ENCODE measurements at places on chromosomes 7 and 10.
A peak's percentile ranks its signal among the peaks of the same experiment; 100 is the strongest.

GRCh38 chr7:116810267-116811116 lies 51.9 kb upstream of the CAPZA2 start:
- DNase-seq: no peak

DNA sequence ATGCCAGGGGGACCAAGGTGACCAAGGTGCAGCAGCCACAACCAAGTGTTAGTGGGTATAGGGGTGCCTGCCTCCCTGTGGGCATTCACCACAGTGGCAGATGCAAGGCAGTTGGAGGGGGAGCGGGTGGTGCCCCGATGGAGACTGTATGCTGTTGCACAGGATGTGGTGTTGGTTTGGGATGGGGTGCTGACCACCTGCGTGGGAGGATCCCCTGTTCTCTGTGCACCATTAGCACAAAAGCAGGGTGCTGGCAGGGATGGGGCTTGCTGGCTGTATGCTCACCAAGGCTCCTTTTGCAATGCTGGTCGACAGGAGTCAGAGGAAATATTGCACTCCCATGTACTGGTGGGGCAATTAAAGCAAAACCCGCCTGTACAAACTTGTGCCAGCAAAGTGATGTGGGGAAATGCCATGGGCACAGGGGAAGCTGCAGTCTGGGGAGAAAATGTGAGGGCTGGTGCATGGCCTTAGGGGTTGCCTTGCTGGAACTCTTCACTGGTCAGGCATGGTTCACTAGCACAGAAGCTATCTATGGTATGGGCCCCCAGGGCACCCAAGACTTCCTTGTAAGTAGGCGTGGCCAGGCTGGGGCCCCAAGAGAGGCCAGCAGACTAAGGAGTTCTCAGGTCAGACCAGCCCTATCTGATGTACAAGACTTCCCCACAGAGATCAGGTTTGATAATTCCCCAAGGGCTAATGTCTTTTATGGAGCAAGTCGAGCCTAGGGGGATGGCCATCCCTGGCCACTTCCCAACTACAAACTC lies 51.9 kb upstream of the GNAT3 start:
- no peak for DNase-seq

GRCh38 chr10:116038259-116038658 lies 234.7 kb downstream of the GFRA1 start:
- DNase-seq: no peak

DNA sequence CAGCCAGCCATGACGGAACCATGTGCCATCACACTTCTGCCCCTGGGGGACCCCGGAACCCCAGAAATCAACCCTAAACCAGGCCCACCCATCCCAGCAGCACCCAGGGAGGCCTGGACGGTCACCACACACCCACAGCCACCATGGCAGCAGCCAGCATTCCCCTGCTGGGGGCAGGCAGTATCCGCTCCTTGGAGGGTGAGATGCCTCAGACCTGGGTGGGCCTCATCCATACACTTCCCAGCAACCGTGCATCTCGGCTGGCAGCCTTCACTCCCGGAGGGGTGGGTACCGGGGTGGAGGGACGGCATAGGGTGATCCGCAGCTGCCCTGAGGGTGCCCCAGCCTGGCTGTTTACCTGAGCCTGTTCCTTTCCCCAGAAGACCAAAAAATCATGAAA lies 69.1 kb upstream of the FAM20C start:
- DNase-seq: no peak

- DNase-seq: no peak
Measured at GRCh38 chr10:11877591-11877905, 54.4 kb downstream of the PROSER2 start.

- peak; percentile 32 for DNase-seq
Measured at GRCh38 chr7:34675749-34676374, 17.8 kb downstream of the NPSR1 start.

Data from CD4-positive, alpha-beta T cell treated with Interleukin-2 at 100 ng/mL for 4 hours (primary cell).